ENCODE measurements at places on chromosomes 1 and 21.

DNA sequence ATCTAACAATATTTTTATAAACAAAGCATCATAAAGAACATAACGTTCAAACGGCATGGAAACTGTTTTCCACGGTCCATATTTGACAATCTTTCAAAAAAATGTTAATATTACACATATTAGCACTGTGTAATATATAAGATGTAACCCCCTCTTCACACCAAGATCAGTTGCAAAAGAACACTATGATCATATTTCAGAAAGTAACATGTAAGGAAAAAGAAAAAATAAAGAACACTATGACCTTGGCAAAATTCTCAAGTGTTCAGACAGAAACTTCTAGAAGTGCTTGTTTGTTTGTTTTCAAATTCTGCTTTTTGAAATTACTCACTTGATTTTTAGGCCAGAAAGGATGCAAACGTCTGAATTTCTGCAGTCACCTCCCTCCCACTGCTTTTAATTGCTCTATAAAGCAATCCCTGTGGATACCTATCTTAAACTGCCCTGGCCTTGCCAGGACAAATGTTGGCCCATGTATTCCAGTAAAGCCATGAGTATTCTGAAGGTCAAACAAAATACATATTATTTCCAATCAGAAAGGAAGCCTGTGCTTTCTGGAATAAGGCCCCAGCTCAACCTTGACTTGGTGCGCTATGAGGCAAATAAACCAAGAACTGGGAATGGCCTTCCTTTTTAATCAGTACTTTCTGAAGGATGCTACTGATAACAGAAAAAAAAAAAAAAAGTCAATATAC lies 68.6 kb downstream of the TGFBR3 start:
- no peak for DNase-seq

- peak; percentile 81 for DNase-seq
Measured at GRCh38 chr1:222455188-222455879, 92.6 kb downstream of the HHIPL2 start.

DNA sequence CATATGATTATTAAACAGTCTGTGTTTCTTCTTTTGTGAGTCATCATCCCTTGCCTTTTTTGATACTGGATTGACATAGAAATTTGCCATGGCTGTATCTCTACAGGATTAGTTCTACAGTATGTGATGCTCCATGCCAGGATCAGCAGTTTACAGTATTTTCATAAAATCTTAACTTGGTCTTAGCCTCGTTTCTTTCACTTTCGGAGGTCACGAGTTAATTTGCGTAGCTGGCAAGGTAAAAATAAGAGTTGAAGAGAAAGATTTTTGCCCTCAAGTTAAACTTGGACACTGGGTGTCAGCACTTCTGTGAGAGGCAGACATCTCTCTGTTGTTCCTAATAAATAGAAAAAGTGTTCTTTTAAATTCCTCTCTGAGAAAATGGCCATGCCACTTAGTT lies 79.1 kb downstream of the CACNA1E start:
- no peak for DNase-seq

GRCh38 chr1:64320470-64320869 lies 117.0 kb downstream of the UBE2U start:
- peak; percentile 46 for DNase-seq

- DNase-seq: peak; percentile 15
Measured at GRCh38 chr1:114803001-114803400, 22.5 kb upstream of the SIKE1 start.

DNA sequence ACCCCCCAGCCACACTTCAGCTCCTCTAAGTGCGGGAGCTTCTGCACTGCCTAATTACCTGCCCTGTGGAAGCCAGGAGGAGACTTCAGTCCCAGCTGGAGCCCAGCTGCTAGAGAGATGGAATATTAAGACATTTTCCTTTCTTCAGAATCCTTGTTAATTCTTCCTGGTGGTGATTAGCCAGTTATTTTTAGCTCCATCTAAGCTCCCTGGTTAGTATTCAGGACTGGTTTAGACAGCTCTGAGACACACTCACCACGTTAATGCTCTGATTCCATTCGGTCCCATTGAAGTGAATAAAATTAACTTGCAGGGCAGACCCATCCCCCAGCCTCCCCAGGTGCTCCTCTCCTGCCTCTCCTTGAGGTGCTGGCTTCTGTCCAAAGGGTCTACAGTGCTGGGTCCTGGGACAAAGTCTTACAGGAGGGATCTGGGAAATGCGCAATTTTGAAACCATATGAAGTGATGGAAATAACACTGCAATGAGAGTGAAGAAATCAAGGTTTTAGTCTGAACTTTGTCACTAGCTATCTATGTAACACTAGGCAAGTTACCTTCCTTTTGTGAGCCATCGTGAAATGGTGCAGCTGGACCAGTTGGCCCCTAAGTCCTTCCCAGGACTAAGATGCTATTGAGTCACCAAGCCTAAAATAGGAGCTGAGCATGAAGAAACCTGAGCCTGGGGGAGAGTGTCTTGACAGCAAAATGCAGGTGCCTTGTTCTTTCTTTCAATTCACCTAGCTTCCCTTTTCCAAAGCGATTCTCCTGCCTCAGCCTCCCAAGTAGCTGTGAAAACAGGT lies 117.4 kb upstream of the ATP1A1 start:
- no peak for DNase-seq

DNA sequence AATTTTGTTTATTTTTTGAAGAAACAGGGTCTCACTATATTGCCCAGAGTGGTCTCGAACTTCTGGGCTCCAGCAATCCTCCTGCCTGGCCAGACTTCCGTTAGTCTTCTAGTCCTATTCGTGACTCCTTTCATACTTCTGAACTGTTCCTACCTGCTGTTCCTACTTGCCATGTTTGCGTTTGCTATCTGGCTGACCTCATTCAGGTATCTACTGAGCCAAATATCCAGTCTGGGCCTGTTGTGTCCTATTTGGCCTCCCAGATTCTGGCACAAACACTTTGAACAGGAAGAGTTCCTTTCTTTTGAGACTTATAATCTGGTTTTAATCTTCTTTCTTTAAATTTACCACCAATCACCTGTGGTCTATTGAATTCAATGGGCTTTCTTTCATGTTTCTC lies 6.9 kb upstream of the NR1I3 start:
- DNase-seq: no peak

DNA sequence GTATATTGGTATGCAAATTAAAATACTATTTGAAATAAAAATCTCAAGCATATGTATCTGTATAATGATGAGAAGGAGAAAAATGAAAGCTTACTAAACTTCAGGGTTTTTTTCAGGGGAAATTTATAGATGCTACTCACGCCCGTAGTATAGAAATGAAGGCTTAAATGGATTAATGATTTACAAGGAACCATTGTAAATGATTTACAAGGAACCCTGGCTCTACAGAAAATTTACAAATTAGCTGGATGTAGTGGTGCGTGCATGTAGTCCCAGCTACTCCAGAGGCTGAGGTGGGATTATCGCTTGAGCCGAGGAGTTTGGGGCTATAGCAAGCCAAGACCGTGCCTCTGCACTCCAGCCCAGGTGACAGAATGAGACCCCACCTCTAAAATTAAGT lies 150.5 kb downstream of the PCBP3 start:
- DNase-seq: no peak

- peak; percentile 89 for DNase-seq
Measured at GRCh38 chr1:205849619-205850355, at the start of gene PM20D1. TSS of gene PM20D1 (minus strand) at chr1:205850132. CDS start at chr1:205850072, 60 bp downstream.

GRCh38 chr21:46295177-46295770 lies 9.1 kb downstream of the YBEY start:
- DNase-seq: no peak

DNA sequence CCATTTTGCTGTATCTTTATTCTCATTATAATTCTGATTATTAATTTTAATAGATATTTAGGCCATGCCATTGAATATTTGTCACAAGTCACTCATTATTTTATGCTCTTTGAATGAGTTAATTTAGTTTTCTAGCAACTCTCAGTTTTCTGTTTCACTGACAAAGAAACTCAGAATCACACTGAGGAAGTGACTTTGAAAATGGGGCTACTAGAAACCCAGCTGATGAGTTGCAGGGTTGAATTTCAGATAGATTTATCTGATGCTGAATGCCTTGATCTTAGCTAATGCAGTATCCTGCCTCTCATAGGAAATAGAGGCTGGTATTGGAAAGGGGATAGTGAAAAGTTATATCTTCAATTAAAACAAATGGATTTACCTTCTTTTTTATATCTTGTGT lies 67.4 kb upstream of the PLA2G4A start:
- DNase-seq: no peak

DNA sequence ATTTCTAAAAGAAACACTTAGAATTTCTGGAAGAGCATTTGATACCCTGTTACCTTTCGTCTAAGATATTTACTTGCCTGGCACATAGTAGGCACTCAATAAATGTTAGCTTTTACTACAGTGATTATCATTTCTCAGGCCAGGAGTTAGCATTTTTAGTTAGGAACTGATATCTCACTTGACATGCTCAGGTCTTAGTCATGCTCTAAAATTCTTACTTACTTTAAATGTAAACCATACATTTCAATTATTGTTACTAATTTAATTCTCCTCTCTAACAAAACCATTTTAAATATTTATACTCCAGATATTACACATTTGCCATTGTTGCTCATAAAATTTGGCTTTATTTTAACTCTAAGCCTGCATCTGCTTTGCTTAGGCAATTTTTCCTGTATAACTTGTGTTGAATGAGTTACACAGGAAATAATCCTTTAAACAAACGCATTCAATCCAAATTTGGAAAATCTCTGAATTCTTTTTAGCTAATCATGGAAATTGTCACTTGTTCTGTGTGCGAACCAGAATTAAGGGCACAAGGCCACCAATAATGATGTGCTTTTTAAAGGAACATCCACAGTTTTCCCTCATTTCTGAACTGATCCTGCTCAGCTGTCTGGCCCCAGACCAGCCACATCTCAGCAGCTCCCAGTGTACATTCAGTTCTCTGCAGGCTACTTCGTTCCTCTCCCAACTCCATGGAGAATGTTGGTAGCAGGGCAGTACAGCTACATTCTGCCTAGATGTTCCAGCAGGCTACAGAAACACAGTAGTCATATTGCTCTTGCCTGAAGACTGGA lies 15.6 kb downstream of the NIBAN1 start:
- no peak for DNase-seq

DNA sequence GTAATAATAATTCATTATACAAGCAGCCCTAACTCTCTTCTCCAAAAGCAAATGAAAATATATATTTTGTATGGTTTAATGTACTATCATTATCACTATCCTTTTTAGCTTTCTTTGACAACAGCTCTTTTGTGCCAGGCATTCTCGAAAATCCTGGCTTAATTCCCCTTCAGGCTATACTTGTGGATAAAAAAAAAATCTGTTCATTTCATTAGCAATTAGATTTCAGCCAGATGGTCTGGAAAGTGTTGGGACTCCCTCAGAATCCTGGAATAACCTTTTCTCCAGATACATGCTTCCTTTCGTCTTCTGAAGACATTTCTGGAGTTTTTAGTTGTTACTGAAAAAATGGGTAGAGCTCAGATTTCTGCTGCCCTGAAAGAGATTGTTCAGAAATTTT lies 83.4 kb upstream of the PLPPR4 start:
- no peak for DNase-seq

- no peak for DNase-seq
Measured at GRCh38 chr1:13737398-13737797, 37.4 kb downstream of the PRDM2 start.

DNA sequence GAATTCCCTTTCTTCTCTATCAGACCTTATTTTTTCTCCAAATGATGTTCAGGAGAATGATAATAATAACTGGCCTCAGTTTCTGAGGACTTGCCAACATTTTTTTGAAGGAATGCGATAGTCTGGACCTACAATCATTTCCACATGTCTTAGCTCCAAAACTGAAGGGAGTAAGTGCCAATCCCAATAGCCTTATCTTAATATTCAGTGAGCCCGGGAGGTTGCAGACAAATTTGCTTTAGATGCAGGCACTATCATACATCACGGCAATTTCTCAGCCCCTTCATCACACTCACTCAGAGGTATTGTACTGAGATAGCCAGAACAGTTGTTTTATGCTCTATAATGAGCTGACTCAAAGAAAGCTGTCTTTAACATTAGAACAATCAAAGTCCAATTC lies 796.9 kb downstream of the ADGRL2 start:
- no peak for DNase-seq

GRCh38 chr1:22567197-22567596 lies 3.9 kb downstream of the EPHA8 start:
- no peak for DNase-seq

DNA sequence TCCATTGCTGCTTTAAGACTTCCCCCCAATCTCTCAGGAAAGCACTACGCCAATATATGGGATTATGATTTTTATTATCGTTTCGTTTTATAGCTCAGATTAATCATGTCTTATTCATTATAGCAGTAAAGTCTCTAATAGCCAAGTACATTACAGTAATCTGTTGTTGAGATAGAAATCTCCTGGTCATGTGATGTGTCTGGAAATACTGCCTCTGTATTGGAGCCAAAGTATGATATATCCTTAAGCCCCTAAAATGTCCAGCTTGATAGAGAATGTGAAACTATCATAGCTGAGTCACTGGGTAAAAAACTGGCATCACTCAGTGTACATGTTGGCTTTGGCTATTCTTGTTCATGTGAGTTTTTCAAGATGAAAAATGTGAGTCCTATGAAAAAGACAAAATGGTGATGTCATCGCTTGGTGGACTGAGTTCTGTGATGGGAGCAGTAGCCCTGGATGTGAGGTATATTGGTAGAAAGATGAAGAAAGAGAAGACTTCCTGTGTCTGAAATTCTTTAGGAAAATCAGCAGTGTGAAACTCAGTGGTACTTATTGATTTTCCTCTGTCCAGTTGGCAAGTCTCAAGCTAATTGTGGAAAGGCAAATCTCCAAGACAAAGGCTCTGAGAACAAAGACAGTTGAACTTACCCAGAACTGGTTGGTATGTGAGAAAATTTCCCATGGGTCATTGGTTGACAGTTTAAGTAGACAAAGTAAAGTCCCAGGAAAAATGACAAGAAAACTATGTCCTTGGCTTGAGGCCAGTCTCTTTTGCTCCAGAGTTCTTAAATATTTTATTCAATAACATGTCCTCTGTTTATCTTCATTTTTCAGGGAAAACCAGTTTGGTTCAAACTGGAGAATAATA lies 76.2 kb downstream of the BRINP2 start:
- DNase-seq: no peak

DNA sequence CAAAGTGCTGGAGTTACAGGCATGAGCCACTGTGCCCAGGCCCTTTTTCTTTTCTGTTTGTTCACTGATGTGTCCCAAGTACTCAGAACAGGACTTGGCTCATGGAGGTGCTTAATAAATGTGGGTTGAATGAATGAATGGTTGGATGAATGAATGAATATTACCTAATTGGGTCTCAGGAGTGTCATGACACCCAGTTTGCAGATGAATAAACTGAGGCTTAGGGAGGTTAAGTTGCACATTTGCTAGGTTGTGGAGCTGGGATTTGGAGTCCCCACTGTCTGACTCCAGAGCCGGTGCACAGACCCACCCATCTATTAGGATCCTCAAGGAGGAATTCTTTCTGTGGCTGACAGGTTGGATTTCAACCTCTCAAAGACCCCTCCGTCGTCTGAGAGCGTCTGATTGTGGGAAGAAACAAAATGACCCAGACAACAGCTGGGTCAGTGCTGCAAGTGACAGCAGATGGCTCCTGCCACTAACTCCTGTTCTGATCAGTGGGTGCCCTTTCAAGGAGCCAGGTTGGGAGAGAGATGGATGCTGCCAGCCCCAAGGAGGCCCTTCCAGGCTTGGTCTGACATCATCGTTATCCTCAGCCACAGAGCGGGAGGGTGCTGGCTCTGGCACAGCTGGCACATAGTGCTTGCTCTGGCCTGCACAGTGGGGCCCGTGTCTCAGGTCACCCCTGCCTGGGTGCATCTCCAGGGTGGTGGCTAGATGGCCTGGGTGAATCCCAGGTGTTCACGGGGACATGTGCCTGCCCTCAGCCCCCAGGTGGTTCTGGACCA lies 24.2 kb downstream of the ARHGEF10L start:
- DNase-seq: no peak

GRCh38 chr1:59880735-59881134 lies 45.8 kb downstream of the CYP2J2 start:
- DNase-seq: no peak

Measured in activated CD4-positive, alpha-beta T cell treated with anti-CD3 and anti-CD28 coated beads, Interleukin-10, Interleukin-2, amounts not matched to agents 100 ng/mL and 50 ng/mL, durations not matched to agents 16 hours and 8 hours (primary cell).